Effector memory CD4-positive, alpha-beta T cell (primary cell): ENCODE measurements at places on chromosomes 5 and 9.

- no peak for DNase-seq
These were observed 2.8 kb upstream of the NFIB start for GRCh38 chr9:14316602-14317300.

DNA sequence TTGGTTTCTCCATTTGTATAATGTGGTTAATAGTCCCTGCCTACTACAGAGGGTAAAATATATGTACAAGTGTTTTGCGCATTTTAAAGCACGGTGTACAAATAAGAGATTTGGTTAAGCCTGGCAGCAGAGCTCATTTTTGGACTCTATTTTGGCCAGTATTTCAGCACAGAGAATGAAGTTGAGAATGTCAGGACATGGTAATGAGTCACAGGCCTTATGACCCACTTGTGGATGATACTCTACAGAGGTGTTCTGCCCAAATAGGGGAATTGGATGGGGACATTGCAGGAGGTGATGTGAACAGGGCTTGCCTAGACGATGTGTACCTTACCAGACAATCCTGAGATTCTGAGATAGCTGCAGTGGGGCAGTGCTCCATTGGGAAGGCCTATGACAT is 50.6 kb downstream of the MELK start:
- no peak for DNase-seq

DNA sequence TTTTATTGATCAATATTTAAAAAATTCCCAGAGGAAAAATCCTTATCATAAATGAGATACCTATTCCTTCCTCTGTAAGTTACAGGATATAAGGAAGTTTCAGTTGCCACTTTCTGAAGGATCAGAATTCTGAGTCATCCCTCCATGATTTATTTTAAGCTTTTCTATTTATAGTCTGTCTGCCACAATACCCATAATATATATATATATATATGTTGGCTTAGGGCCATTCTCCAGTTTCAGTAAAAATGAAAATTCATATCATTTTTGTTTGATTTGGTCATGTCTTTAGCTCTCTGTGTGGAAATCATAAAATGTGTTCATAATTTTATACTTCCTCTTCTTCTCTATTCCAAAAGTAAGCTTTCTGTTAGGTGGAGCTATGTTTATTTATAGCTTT is 215.8 kb upstream of the CYLC2 start:
- no peak for DNase-seq

DNA sequence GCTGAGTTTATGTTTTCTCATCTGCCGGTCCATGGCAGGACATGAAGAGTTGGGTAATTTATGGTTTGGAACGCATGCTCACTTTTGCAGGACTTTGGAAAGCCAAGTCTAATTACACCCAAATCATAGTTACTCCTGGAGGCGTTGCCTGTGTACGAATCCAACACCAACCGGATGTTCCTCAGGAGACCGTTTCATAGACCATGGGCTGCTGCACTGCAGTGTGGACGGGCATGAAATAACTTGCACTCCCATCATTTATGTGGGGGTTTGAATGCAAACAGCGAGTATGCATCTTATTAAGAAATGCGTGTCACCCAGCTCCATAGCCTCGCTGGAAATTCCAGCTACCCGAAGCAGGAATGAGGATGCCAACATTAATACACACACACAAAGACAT is 96.1 kb upstream of the IRX2 start:
- no peak for DNase-seq

DNA sequence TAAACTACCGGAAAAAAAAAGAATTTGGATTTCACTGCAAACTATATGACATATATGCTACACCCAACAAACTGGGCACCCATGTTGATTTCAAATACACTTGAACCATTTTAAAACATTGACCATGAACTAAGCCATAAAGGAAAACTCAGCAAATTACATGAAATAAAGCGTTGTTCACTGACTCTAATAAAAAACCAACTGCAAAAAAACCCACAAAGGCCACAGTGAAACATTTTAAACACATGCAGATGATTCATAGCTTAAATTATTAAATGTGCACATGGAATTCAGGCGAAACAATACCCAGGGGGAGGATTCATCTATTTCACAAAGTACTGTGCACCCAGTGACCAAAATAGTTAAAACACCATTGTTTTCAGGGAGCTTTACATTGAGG is 33.3 kb downstream of the MTRR start:
- DNase-seq, result no peak

DNA sequence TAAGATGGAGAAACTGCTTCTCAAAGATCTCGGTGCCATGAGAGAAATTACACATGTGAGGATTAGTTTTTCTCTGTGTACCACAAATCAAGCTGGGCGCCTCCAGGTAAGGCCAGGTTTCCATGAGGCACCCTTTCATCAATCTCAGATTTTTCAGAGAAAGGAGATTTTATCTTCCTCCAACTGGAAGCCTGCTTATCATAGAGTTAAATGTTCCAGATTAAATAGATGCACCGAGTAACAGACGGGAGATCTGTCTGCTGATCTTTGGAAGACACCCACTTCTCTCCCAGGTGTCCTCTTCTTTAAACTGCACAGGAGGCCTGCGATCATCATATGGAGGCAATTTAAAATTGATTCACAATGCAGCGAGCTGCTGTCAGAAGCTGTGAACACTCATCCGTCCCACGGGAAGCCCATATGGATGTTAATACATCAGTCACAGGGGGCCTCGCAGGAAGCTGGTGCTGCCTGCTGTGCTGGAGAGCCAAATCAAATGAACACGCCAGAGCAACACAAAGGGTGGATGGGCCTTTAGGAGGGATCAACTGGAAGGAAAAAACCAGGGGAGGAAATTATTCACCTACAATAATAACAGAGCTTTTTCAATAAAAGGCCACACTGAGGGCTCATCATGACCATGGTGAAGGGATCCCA is 93.3 kb downstream of the TLE1 start:
- no peak for DNase-seq

- DNase-seq, result no peak
These were observed 84.0 kb upstream of the SLC25A48 start for GRCh38 chr5:135750506-135750905.

GRCh38 chr5:44361342-44362001 is 27.7 kb downstream of the FGF10 start:
- DNase-seq, result no peak

DNA sequence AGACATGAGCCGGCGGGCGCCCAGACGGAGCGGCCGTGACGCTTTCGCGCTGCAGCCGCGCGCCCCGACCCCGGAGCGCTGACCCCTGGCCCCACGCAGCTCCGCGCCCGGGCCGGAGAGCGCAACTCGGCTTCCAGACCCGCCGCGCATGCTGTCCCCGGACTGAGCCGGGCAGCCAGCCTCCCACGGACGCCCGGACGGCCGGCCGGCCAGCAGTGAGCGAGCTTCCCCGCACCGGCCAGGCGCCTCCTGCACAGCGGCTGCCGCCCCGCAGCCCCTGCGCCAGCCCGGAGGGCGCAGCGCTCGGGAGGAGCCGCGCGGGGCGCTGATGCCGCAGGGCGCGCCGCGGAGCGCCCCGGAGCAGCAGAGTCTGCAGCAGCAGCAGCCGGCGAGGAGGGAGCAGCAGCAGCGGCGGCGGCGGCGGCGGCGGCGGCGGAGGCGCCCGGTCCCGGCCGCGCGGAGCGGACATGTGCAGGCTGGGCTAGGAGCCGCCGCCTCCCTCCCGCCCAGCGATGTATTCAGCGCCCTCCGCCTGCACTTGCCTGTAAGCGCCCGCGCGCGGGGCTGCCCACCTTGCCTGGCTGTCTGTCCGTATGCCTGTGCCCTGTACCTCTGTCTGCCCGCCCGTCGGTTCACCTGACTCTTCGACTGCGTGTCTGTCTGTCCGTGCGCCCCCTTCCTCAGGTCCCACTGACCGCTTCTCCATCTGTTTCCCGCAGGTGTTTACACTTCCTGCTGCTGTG is 412 bp downstream of the FGF18 start:
- DNase-seq, result no peak

DNA sequence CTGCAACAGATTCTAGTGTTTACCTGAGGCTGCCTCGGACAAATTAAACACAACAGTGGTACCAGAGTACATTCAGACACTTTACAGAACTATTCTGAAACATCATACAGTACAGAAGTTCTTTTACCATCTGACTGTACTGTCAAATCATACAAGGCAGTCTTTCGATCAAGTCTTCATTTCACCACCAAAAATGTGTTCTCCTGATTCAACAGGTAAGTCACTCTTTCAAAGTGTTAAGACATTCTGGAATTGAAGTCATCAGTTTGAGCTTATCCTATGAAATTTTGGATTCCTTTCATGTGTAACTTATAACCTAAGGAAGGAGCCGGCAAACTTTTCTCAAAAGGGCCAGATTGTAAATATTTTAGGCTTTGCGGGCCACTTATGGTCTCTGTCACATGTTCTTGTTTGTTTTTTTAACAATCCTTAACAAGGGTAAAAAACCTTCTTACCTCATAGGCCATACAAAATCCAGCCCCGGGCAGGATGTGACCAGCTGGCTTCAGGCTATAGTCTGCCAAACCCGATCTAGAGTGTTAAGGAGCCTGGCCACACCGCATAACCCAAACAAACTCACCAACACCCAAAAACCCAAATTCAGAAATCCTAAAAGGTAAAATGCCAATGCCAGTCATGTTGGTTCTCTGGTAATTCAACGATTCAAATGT is 151.6 kb downstream of the DENND1A start:
- no peak for DNase-seq

DNA sequence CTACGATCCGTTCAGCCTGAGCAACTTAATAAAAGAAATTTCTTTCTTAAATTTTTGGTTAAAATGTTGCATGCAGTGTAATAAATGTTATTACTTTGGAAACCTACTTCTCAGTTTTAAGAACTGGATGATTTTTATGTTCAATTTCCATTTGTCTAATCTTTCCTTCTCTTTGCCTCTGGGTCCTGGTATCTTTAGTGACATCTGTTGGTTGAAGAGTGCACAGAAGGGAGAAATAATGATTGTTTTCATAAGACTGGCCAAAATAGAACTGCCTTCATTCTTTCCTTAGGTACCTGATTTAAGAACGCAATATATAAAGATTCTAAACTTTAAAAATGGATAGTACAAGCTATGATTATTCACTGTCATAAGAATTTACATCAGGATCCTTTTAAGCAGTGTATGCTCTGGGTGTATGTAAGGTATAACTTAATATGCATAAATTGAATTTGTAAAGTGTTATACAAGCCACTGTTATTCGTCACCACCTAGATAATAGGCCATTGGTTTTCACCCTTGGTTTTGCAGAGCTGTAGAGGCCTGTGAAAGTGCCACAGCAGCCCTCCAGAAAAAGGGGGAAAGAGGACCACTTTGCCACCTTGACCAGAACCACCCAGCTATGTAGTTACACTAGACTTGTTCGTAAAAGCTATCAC is 82.8 kb upstream of the TLX3 start:
- no peak for DNase-seq

GRCh38 chr5:32506201-32506661 is 61.7 kb upstream of the ZFR start:
- DNase-seq, result no peak

DNA sequence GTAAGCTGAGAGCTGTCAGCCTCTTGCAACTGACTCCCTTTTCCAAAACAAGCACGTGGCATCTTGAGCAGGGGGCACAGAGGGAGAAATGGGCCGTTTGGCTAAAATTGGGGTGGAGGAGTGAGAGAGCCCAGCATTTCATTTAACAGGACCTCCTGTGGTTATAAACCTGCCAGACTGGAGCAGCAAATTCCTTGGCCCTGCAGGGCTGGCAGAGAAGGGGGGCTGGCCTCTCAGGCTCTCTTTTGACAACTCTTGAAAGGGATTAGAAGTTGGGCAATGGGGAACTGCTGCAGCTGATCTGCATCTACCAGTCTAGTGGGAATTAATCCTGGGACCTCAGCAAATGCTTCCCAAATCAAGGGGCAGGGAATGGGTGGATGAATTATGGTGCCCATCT is 7.2 kb upstream of the POU4F3 start:
- no peak for DNase-seq

DNA sequence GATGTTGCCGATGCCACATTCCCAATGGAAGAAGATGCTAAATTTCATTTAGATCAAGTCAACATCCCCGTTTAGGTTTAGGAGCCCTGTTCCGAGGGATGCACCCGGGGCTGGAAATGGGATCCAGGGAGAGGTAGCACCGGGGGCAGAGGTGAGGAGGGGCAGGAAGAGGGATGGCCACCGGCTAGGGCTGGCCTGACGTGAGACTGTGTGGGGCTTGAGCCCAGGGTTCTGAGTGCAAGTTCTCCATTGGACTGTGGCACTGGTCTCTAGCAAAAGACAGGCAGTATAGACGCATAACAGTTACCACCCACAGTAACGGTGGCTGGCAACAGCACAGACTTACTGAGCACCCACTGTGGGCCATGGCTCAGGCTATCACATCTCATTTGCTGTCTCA is 209.0 kb upstream of the MVB12B start:
- DNase-seq, result no peak

GRCh38 chr5:140635291-140636257 is 2.6 kb upstream of the CD14 start:
- no peak for DNase-seq

- no peak for DNase-seq
These were observed 857.2 kb upstream of the COX7C start for GRCh38 chr5:85760519-85760918.

- DNase-seq, result no peak
These were observed 53.7 kb downstream of the MARCHF3 start for GRCh38 chr5:126976520-126977172.

- no peak for DNase-seq
These were observed 374.7 kb upstream of the WWC1 start for GRCh38 chr5:167916706-167917105.

DNA sequence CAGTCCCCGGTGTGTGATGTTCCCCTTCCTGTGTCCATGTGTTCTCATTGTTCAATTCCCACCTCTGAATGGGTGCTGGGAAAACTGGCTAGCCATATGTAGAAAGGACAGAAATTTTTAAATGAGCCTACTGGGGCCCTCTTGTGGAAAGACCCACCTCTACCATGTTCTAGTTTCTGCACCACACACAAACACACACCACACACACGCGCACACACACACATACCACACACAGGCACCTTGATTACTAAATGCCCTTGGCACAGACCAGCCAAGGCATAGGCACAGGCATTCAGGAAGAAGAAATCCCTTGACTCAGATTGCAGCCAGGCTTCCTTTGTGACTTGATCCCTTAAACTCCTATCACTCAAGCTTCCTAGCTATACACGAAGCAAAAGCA is 60.5 kb downstream of the SIL1 start:
- DNase-seq, result no peak

DNA sequence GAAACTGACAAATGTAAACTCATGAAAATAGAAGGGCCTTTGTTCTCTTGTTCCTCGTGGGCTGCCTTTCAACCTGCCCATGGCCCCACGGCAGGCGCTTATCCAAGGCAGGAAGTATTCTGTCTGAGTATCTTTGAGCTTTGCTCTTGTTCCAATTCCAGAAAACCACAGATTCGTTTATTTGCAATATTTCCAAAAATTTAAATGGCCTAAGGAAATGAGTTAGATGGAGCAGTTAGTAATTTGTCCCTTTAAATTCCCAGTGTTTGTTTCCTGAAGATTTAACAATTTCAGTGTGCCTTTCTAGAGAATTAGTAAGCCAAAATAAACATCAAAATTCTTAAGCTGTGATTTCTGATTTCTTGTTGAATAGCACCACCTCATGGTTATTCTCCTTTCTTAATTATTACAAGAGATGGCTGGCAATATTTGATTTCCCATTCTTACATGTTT is 299.4 kb upstream of the RASA1 start:
- DNase-seq, result no peak

GRCh38 chr9:136031094-136031493 is 64.0 kb downstream of the NACC2 start:
- no peak for DNase-seq

GRCh38 chr5:129345213-129345924 is 114.7 kb upstream of the ADAMTS19 start:
- DNase-seq, result no peak

- no peak for DNase-seq
These were observed 6.0 kb downstream of the C9orf40 start for GRCh38 chr9:74946686-74947085.

GRCh38 chr5:169765176-169765996 is 128.3 kb downstream of the DOCK2 start:
- DNase-seq, result no peak
